LoVo (cell line): ENCODE measurements at places on chromosomes 12 and 14.

DNA sequence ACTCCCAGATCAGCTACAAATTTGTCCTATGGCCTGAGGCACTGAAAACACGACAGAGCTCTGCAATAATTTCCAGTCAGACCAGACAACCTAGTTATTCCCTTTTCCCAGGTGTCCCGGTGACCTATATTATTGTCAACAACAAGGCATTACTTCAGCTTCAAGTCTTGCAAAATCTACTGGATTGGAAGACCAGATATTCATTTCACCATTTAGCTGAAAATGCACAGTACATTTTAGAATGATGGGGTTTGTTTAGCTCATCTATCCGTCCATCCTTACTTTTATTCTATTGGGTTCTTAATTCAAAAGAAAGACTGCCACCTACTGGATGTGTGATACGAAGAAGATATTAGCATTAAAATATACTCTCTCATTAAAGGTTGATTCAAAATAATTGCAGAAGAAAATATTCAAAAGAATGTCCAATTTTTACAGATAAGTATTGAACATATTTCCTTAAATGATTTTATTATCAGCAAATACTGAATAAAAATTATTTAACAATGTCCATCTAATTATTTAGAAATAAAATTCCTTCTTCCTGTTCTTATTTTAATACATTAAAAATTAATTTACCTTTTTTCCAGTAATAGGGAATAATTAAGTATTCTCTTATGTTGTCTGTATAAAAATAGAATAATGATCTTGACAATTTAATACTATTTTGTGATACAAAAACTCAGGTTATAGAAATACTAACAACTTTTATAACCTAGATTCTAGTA is 244.9 kb upstream of the LRIG3 start:
- DNase-seq, result peak; percentile 55

DNA sequence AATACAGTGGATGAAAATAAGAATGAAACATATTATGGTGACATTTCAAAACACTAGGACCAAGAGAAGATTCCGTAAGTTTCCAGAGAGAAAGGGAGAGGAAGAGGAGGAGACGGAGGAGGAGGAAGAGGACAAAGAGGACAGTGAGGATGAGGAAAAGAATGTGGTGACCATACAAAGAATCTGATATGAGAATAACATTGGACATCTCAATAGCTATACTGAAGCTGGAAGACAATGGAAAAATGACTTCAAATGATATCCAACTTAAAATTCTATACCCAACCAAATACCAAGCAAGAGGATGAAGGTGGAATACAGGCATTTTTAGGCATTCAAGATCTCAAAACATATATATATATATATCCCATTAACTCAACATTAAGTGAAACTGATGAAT is 173.4 kb downstream of the PAWR start:
- DNase-seq, result no peak

DNA sequence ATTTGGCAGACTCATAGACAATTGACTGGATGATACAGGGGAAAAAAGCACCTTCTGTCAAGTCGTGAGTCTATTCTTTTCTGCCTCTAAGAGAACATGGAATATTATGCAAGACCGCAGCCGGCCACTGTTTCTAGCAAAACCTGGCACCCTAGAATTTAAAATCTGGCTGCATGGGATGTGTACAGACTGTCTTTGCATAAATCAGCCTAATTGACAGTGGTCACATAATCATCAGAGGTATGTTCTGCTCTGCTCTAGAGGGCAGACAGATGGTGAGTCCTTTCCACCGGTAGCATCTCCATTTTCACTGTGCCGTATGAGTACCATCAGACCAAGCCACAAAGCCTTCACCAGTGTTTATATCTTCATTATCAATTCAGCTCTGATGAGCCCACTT is 80.6 kb downstream of the KCNK10 start:
- DNase-seq, result no peak

DNA sequence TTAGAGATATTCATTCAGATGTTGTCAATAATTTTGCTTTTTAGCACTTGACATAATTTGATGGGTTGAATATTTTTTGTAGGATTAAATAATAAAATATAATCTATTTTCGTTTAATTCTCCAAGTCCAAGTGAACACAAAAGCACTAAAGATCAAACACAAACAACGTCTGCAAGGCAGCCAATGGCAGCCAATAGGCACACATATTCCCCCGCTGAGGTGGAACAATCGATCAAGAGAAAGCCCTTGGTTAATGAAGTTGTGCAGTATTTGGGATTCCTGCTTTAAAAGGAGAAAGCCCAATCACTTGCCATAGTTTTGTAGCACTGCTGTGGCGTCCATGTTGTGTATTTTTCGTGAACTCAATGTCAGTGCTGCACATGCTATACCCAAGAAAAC is 1.5 kb downstream of the DHRS7 start:
- no peak for DNase-seq

GRCh38 chr12:49960474-49961110 is 1.1 kb upstream of the AQP5 start:
- DNase-seq, result no peak

- DNase-seq, result no peak
Measured at GRCh38 chr12:41511247-41511646, 323.1 kb downstream of the PDZRN4 start.

- DNase-seq, result peak; percentile 96
Measured at GRCh38 chr14:32076278-32077080, 625 bp upstream of the ARHGAP5 start.
